SHP77 (cell line): ENCODE measurements at places on chromosomes 4 and X.

DNA sequence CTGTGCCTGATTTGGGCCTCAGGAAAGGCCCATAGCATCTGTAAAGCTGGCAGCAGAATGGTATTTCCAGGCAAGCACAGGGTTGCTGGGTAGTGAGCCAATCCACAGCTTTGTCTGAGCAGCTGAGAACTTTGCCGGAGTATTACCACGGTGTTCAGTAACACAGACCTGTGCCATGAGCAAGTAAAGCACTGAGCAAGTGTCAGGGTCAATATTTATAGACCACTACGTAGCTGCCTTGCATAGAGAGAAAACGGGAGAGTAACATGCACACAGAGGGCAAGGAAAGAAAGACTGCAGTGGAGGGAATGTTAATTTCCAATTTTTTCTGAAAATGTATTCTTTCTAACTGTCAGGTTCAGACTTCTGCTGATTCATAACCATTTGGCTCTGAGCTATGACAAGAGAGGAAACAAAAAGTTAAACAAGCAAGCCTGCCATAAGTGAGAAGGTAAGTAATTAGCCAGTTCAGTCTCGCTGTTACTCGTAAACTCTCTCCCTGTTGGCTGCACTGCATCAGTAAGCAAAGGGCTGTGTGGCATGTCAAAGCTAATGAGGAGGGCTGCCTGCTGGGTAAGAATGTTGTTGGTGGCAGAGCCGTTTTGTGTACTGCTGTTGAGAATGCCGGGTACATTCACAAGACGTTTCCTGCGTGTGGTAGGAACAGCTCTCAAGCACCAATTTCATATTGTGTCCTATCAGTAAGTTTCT lies 238.1 kb downstream of the BMPR1B start:
- DNase-seq: no peak

GRCh38 chrX:10166731-10167151 lies 10.0 kb downstream of the CLCN4 start:
- DNase-seq: no peak

GRCh38 chr4:137819964-137820383 lies 287.7 kb upstream of the PCDH18 start:
- peak; percentile 22 for DNase-seq

DNA sequence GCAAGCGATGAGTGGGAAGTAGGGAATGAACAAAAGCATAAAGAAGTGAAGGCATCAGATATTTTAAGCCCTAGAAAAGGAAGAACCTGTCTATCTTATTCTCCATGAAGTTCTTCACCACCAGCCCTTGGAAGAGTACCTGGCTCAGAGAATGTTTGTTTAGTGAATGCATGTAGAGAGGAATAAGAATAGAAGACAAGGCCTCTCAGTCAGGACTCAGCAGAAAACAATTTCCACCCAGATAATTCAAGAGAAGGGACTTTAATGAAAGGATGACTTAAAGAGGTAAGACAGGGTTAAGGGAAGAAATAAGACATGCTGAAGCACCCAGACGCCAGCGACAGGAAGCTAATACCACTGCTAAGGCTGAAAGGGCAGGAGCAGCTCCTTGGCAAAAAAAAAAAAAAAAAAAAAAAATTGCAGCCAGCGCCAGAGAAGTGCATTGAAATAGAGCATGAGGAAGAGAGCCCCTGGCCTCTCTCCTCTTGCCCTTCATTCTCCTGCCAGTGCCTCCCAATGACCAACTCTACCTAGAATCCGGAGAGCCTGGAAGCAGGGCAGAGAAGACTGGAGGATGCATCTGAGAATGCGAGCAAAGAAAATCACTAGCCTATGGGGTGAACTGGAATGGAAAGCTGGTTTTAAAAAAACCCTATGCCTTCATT lies 47.2 kb upstream of the RASGEF1B start:
- DNase-seq: no peak

- DNase-seq: no peak
Measured at GRCh38 chr4:110007217-110007616, 94.5 kb downstream of the EGF start.

- no peak for DNase-seq
Measured at GRCh38 chr4:144701683-144702233, 55.8 kb downstream of the HHIP start.

DNA sequence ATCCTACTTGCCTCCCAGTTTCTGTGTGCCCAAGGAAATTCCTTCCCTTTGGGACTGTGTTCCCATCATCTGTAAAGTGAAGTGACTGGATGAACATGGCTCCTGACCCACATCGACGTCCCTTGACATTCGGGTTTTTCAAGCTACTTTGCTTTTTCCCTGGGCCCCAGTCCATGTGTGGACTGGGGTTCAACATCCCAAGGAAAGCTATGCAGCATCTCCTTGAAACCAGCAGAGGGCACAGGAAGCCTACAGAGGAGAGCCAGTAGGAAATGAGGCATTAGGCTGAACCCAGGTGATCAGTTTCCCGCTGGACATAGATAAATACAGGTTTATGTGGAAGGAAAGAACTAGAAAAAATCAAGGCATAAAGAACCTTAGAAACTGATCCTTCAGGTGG lies 145.1 kb upstream of the ARHGEF9 start:
- DNase-seq: no peak

DNA sequence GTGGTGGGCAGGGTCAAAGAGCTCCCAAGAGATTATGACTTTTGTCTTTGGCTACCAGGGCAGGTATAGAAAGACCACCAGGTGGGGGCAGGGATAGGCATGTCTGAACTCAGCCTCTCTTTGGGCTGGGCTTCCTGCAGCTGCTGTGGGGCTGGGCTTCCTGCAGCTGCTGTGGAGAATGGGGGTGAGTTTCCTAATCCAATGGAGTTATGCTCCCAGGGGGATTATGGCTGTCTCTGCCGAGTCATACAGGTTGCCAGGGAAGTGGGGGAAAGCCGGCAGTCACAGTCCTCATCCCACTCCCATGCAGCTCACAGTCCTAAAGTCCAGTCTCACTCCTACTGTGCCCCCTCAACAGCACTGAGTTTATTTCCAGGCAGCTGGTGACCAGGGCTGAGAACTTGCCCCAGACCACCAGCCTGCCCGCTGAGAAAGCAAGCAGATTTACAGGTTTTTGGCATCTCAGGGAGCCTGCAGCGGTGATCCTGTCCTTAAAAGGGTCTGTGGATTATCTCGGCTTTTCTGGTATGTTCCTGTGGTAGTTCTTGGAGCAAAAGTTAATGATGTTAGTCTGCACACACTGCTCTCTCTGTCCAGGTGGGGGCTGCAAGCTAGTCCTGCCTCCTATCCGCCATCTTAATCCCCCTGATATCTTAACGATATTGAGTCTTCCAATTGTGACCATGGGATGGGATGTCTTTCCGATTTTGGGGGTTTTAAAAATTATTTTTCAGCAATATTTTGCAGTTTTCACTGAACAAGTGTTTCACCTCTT lies 133.4 kb downstream of the RTL9 start:
- DNase-seq: no peak

GRCh38 chrX:38678821-38679220 lies 117.5 kb downstream of the TSPAN7 start:
- no peak for DNase-seq

DNA sequence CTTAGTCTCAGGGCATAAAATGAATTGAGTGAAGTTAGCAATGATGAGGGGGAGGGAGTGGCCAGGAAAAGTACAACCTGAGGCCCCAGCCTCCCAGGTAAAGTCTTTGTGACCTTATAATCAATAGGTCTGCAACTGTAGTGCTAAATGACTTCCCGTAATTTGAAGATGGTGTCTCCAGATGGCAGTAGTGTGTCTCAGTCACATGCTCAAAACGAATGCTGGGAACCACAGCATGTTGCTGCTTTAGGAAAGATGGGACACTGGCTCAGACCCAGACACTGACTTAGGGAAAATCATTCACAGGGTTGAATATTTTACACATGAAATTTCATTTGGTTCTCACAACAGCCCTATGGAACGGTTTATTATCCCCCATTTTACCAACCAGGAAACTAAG lies 10.3 kb downstream of the SRPX2 start:
- no peak for DNase-seq

- DNase-seq: no peak
Measured at GRCh38 chr4:171924746-171925376, 111.7 kb downstream of the GALNTL6 start.
